ENCODE measurements at places on chromosomes 16 and 17.

GRCh38 chr16:70687671-70688245, 1.9 kb upstream of the MTSS2 start:
- DNase-seq, result no peak

GRCh38 chr17:83183951-83184506, 104.6 kb downstream of the METRNL start:
- no peak for DNase-seq

GRCh38 chr17:72642720-72643119, 449.8 kb downstream of the SLC39A11 start:
- no peak for DNase-seq

- DNase-seq, result no peak
These were observed 9.8 kb upstream of the EPN3 start for GRCh38 chr17:50522766-50523165.

Data from stimulated activated CD4-positive, alpha-beta T cell treated with anti-CD3 and anti-CD28 coated beads, Interleukin-15, amount 100 ng/mL, for 48 hours (primary cell).